ENCODE measurements at places on chromosomes 5 and 9.

GRCh38 chr9:92616655-92617111, 53.2 kb downstream of the IPPK start:
- no peak for DNase-seq

GRCh38 chr9:97771641-97772040, 74.5 kb upstream of the XPA start:
- DNase-seq: no peak

DNA sequence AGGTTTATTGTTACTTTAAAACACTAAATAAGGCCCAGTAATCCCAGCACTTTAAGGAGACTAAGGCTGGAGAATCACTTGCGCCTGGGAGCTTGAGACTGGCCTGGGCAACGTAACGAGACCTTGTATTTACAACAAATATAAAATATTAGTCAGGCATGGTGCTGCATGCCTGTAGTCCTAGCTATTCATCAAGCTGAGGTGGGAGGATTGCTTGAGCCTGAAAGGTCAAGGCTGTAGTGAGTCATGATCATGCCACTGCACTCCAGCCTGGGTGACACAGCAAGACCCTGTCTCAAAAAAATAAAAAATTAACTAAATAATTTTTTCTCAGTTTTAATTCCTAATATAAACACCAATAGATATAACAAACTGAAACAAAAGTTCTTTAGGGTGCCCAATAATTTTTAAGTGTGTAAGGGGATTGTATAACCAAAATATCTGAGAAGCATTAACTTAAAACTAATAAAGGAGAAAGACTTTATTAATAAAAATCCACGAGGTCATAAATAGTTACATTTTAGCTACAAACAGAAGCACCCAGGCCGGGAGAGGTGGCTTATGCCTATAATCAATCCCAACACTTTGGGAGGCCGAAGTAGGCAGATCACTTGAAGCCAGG, 32.7 kb downstream of the FAM13B start:
- DNase-seq: no peak

- DNase-seq: peak; percentile 18
These were observed 51.9 kb downstream of the NIPAL4 start for GRCh38 chr5:157511651-157512644.

- DNase-seq: peak; percentile 83
These were observed 2.5 kb upstream of the MSMP start for GRCh38 chr9:35756275-35757225.

DNA sequence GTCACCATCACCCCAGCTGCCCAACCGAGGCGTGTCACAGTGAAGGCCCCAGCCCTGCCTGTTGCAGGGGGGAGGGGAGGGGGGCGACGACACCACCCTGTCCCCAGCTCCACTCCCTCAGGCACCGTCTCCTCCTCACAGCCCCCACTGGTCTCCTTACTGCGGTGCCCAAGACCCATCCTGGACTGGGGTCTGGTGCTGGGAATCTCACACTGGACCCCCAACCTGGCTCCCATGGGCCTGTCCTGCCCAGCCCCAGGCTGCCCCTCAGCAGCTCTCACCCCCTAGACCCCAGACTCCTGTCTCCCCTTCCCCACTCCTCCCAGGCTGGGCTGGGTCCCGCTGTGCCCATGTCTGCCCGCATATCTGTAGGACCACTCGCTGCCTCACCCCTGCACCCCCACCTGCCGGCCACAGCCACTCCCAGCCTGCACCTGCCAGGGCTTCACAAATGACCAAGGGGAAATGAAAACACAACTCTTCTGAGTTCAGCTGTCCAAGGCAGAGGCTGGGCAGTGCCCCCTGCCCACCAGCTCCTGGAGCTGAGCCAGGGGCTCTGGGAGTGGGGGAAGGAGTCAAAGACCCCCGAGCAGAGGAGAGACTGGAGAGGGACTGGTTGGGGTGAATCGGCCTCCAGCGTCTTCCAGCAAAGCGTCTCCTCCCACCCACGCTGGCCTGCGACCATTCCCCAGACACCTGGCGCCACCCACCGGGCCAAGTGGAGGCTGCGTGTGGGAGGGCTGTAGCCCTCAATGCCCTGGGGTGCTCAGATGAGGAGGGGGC, 32.6 kb upstream of the EGFL7 start:
- peak; percentile 72 for DNase-seq

GRCh38 chr5:140181002-140181483, 6.1 kb downstream of the CYSTM1 start:
- DNase-seq: no peak

All from activated CD4-positive, alpha-beta T cell treated with anti-CD3 and anti-CD28 coated beads, Interleukin-2, amount 10 ng/mL, durations not matched to agents 7 days and 5 days (primary cell).